Mesangial cell (primary cell): ENCODE measurements at places on chromosomes 6 and 20. TPM values are rescaled to one million over a fixed set of nuclear protein-coding genes. Genes with fewer than 3 reads are reported as not detected.

Gene PHIP
- total RNA-seq = 9.0 and 11.7 TPM in 2 replicates

Gene RGS19
- 9.9 and 21.3 TPM in 2 replicates for total RNA-seq

Gene GDAP1L1
- not detected in 2 replicates for total RNA-seq

Gene ZSCAN31
- 2.1 and 2.9 TPM in 2 replicates for total RNA-seq

Gene CNKSR3
- total RNA-seq = 4.7 and 16.0 TPM in 2 replicates

Gene LTA
- not detected in 2 replicates for total RNA-seq

Gene BTNL2
- total RNA-seq = not detected in 2 replicates

Gene FOXQ1
- 0.38 TPM in 1 of 2 replicates, not detected in the other for total RNA-seq

Gene B4GALT5
- total RNA-seq = 31.0 and 56.9 TPM in 2 replicates

Gene DNAH8
- under 0.01 TPM in 1 of 2 replicates, not detected in the other for total RNA-seq

Gene KCNG1
- 33.8 and 34.1 TPM in 2 replicates for total RNA-seq

Gene TAAR2
- total RNA-seq = not detected in 2 replicates

Gene ULBP3
- 14.7 and 17.2 TPM in 2 replicates for total RNA-seq

Gene PRND
- total RNA-seq = not detected in 2 replicates

Gene BPI
- 0.33 TPM in 1 of 2 replicates, not detected in the other for total RNA-seq

Gene DCDC2
- total RNA-seq = 45.6 and 93.4 TPM in 2 replicates

Gene LPA
- not detected in 2 replicates for total RNA-seq

Gene FGD2
- not detected in 2 replicates for total RNA-seq

Gene PSMB9
- 7.0 and 16.7 TPM in 2 replicates for total RNA-seq

Gene TRMT11
- 8.6 and 10.3 TPM in 2 replicates for total RNA-seq

Gene ECT2L
- not detected in 2 replicates for total RNA-seq

Gene MUC22
- total RNA-seq = not detected in 2 replicates
